ENCODE measurements at places on chromosomes 4 and X.

- DNase-seq: no peak
These were observed 70.7 kb upstream of the HCCS start for GRCh38 chrX:11040405-11040804.

DNA sequence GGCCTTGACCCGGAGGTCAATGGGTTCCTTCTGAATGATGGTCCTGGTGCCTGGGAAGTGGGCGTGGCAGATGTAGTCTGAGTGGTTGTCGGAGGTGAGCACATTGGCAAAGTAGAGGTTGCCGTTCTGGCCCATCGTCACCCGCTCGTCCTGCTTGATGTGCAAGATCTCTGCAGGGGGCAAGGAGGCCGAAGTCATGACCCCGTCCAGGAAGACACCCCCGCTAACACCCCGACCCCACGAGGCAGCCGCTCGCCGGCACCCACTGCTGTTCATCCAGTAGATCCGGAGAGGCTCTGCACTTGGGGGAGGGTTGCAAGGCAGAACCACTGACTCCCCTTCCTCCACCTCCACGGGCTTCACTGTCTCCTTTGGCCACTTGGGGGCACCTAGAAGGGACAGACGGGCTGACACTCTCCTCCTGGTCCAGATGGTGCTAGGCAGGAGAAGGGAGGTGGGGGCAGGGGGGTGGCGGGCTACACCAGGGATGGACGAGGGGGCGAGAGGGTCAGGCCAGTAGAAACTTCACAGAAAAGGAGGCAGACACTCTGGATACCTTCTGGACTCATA lies 15.1 kb downstream of the L1CAM start:
- DNase-seq: no peak

DNA sequence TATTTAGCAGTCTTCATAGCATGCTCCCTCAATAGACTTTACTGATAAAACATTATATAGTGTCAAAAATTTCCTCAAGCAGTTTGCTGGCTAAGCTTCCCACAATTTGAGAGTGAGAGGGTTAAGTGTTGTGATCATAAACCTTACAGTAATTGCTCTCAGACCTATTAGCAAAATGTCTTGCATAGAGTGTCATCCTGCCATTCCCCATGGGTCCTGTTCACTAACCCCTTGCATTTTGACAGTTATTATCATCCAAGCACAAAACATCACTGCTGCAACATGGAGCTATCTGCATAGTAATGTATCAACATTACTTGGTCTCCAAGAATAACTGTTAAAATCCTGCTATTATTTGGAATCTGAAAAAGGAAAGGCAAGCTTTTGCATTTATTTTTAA lies 196.1 kb upstream of the GK2 start:
- no peak for DNase-seq

DNA sequence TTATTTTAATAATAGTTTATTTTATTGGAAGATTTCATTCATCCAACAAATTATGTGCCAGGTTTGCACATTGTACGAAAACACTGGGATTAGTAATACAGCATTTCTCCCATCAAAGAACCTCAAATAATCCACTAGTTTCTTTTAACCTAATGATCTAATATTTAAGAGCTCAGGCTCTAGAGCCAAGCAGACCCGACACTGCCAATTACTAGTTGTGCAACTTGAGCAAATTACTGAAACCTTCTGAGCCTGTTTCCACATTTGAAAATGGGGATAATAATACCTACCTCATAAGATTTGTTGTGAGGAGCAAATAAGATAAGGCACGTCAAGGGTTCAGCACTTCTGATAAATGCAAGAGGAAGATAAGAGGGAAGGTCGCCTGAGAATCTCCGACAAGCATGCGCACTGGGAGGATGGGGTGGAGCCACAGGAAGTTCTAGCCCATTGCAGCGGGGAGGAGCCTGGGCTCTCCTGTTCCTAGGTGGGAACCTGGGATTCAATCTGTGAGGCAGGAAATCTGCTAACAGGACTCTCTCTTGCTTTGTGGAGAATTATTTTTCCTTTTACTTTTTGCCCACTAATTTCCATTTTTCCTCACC lies 141.5 kb upstream of the SMAD1 start:
- no peak for DNase-seq

DNA sequence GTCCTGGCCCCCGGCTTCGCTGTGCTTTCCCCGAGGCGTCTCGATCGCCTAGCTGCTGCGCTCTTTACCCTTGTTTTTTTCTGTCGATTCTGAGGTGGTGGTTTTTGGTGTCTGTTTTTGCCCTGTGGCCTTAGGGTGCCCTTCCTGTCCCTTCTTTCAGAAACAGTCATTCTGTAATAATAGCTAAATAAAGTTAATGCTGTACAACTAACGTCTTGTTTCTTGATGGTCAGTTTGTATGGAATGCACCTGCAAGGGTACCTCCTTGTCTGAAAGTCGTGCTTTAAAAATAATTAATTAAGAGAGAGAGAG lies 686 bp downstream of the FIP1L1 start:
- no peak for DNase-seq

DNA sequence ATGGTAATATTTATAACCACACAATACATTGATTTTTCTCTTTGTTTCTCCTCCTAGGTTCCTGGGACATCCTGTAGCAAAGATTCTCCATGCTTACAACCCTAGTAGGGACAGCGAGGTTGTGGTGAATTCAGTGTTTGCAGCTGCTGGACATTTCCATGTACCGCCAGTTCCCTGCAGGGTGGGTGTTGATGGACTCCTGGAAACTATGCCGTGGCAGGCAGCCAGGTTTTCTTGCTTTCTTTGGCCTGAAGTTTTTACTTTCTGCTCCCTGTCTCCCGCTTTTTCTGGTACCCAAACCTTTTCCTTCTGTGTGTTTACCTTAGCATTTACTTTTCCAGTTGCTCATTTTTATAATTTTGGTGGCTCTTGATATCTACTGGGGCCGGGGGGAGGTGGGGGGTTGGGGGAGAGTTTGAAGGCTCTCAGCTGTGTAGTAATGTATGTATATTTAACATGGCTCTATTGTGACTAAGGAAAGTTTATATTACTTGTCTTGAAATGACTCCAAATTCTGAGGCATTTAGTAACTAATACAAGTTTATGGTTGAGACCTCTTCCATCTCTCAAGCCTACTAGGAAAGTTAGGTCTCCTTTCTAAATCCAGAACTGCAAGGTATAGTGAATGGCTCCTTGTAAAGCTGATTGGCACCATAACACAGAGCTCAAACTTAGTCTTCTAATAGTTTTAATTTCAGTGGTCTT lies 89.7 kb downstream of the TMEM131L start:
- no peak for DNase-seq

DNA sequence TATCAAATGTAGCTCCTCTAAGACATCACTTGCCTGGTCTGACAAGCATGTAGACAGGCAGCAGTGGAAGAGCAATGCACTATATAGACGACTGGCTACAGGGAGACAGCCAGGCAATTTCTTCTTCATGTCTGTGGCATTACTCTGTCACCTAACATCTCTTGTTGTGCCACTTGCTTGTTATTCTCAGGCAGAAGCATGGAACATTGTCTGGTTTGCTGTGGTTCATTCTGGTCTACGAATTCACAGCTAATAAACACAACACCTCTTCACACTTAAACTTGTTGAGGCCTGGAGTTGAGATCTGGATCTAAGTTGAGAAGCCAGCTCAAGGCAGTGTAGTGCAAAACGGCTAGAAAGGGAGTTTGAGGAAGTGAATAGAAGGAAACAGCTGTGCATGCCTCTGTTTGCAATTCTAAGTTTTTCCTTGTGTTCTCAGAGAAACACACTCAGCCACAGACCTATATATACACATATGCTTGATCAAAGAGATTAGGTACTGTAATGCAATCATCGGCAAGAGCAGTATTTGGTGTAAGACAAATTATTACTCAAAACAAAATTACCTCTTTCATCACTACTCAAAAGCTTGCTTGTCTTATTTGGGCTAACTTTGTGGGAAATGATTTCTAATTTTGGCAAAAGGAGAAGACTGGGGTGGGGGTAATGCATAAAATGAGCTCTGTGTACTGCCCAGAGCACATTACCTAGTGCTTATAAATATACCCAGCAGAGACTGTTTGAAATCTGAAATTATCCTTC lies 243.8 kb downstream of the PPP3CA start:
- DNase-seq: no peak

DNA sequence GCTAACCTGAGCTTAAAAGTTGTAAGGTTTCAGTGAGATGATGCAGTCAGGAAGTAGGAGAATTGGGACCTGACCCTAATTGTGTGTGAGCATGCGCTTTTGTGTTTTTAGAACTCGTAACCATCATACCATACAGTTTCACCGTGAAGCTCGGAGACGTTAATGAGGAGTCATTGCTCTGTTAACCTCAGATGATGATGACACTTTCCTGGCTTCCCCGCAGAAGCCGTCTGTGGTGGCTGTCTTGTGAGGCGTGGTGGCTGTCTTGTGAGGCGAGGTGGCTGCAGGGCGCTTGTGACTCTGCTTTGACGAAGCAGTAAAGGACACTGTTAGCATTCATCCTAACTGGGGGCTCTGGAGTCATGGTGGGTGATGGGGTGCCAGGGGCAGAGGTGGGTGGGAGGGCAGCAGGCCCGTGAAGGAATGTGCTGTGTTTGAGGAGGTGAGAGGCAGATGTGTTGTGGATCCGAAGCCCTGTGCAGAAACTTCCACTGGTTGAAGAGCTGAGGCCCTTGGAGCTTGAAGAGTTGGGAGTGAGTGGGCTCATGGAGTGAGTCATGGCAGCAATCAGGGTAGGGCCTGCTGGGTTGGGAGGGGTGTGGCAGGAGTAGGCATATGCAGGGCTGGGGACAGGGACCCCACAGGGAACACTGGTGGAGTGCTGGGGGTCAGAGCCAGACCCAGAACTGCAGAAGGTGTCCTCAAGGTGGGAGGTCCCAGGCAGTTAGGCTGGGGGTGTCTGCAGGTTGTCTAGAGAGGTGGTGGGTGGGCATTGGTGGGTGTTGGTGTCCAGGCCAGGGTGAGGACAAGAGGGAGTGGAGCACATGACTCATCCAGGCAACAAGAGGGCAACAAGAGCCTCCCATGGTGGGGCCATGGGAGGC lies 57.4 kb downstream of the NSD2 start:
- DNase-seq: no peak

GRCh38 chr4:181819946-181820345 lies 423.3 kb upstream of the TENM3 start:
- DNase-seq: no peak

DNA sequence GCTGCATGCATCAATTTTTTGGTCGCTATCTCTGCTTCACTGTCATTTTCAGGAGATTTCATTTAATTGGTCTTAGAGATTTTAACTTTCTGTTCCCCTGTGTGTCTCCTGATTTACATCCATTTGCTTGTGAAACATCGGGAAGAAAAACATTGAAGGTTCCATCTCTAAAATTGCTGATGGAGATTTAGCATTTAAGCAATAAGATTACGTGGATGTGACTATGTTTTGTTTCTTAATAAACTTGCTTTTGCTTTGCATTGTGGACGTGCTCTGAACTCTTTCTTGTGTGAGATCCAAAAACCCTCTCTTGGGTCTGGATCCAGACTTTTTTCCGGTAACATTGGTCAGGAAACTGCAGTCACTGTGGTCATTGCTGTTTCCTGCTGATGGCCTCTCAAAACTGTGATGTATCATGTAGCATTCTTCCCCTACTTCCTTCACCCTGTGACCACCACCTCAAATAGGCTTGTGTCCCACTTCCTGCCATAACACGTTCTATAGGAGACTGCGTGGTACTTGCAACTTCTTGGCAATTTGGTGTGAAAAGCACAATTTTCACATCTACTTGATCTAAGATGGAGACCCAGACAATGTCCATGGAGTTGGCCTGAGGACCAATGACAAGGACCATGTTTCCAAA lies 4.9 kb downstream of the CXCL2 start:
- no peak for DNase-seq

DNA sequence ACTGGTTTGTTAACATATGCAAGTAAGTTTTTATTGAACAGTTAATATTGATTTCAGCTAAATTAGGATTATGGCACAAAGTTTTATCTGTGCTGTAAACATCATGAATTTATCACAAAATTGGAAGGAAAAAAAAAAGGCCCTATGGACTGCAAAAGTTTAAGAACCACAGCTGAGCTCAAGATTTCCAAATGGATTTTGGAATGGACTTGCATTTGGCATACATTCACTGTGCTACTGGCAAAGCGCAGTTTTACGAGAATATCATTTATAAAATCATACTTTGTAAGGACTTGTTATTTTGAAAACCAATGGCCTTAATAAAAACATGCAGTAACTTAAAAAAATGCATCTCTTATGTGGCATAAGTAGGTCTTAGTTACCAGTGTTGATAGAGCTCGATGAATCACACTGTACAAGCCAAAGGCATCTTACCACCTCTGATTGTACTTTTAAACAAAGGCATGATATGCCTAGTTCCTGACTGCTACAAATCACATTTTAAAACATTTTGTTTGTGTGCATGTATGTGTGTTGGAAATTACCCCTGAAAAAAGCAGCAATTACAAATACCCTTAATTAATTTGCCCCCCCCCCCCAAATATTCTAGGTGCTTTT lies 58.6 kb downstream of the TAB3 start:
- DNase-seq: no peak

DNA sequence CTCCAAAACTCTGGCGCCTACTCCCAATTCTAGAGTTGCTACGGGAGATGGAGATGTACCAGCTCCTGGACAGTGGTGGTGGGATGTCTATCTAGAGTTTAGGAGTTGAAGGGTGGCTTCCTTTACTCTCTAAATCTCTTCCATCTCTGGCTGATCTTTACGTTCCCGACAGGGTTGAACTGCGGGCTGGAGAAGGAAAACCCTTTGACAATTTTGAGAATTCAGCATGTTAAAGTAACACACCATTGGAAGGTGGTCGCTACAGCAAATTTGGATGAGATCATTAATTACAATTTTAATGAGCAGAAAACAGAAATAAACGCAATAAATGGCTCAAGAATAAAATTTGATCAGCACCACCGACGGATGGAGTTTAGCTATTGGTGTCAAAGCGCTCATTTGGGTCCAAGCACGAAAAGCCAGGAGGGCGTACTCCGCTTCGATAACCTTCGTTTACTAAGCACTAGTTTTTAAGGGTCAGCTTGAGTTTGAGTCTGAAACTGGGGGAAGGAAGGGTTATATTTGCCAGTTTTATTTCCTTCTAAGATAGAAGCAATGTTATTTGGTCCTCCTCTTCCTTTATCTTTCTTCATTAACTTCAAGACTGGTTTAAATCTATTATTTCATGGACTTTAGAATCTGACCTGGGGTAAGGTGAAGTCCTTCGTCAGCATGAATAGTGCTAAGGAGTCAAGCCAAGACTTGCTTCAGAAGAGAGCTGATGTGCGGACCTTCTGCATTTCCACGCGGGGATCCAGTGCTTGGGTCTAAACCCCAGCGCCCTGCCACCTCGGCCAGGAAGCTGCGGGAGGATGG lies 1.5 kb upstream of the NKX6-1 start:
- DNase-seq: no peak

GRCh38 chrX:42869659-42870476 lies 91.9 kb upstream of the PPP1R2C start:
- DNase-seq: peak; percentile 72

GRCh38 chr4:189600718-189601435 lies 339.8 kb upstream of the FRG1 start:
- no peak for DNase-seq

GRCh38 chr4:10099499-10100325 lies 16.9 kb downstream of the WDR1 start:
- DNase-seq: no peak
